NT2/D1 (cell line): ENCODE measurements at places on chromosomes 1 and 21.

DNA sequence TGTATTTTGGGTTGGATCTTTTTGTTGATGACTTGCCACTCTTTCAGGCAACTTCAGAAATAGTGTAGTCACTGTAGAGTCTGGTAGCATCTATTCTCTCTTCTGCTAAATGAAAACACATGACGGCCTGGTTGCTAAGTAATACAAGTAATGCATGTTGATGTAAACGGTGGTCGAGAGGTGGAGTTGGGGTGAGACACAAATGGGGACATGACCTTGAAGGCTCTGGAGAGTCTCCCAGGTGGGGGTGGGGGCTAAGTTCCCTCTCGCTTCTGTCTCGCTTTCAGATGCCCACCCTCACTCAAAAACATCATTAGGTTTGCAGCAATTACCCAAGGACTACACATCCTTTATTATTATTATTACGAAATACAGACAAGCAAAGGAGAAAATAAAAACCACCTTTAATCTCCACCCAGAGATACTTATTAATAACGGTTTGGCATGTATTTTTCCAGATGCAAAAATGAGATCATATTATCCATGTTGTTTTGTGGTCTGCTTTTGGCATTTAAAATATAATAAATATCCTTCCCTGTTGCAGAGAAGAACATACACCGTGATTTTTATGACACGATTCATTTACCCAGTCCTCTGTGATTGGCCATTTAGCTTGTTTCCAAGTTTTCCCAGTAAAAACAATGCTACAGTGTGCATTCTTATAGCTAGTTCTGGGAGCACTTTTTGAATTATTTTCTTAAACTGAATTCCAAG lies 138.1 kb downstream of the MIS18A start:
- DNase-seq, result no peak

DNA sequence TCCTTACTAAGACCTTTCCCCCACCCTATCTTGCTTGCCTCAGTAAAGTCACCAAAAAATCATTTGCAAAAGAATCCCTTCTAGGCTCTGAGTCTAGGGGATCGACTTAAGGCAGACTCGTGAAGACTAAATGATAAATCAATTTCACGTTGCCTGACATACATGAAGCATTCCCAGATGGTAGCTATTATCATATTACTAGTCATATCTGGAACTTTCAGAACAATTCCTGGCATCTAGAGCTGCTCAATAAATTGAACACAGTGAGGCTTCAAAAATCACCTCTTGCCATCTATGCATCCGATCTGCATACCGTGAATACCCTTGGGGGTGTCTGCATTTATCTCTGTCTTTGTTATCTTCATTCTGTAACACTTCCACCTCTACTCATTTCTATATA lies 49.6 kb upstream of the DAB1 start:
- DNase-seq, result no peak

GRCh38 chr1:160394673-160395072 lies 5.7 kb upstream of the VANGL2 start:
- no peak for DNase-seq

DNA sequence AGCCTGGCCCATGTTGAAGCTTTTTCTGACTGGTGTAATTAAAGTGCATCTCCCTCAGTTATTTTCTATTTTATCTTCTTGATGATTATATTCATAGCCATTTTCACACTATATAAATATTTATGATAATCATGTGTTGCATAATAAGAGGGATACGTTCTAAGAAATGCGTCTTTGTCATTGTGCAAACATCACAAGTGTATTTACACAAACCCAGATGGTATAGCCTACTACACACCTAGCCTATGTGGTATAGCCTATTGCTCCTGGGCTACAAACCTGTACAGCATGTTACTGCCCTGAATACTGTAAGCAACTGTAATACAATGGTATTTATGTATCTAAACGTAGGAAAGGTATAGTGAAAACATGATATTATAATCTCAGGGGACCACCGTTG lies 88.1 kb downstream of the BACH1 start:
- DNase-seq, result no peak

- DNase-seq, result no peak
Measured at GRCh38 chr1:93658188-93658587, 23.4 kb downstream of the BCAR3 start.
